ENCODE measurements at places on chromosomes 5 and 9. TPM values are rescaled to one million over a fixed set of nuclear protein-coding genes. Genes with fewer than 3 reads are reported as not detected.

Gene CBY3
- not detected for total RNA-seq

Gene PCDHGC4
- 0.54 TPM for total RNA-seq

Gene PCAT7
- total RNA-seq = not detected

Gene IFNE
- 0.79 TPM for total RNA-seq

Gene IL4
- not detected for total RNA-seq

Gene ENTPD2
- total RNA-seq = not detected

Gene IFNA2
- total RNA-seq = not detected

Gene GZMA
- not detected for total RNA-seq

Gene TRPM6
- total RNA-seq = not detected

Gene CD74
- 7.5 TPM for total RNA-seq

Gene TERT
- total RNA-seq = not detected

Gene OSTF1
- 61.1 TPM for total RNA-seq

Gene DRD1
- not detected for total RNA-seq

Gene BAAT
- total RNA-seq = not detected

Gene GABRA1
- not detected for total RNA-seq

Gene GARIN3
- not detected for total RNA-seq

Gene ZNF366
- total RNA-seq = 0.39 TPM

Gene SHISAL2B
- total RNA-seq = not detected

Gene PLAC8L1
- not detected for total RNA-seq

Gene SPINK4
- not detected for total RNA-seq

Gene PFN3
- not detected for total RNA-seq

Gene GABRG2
- total RNA-seq = not detected

All from placental epithelial cell (primary cell).